ENCODE measurements at places on chromosomes 5 and 9. TPM values are rescaled to one million over a fixed set of nuclear protein-coding genes. Genes with fewer than 3 reads are reported as not detected.
A peak's percentile ranks its signal among the peaks of the same experiment; 100 is the strongest.

The LHX3 gene
- total RNA-seq, result not detected

- H3K4me3 ChIP-seq, result no peak overlapping the region
- H3K27ac ChIP-seq, result no peak overlapping the region
- DNase-seq, result no peak
Measured at GRCh38 chr9:127384901-127385300, 12.1 kb upstream of the SLC2A8 start.

DNA sequence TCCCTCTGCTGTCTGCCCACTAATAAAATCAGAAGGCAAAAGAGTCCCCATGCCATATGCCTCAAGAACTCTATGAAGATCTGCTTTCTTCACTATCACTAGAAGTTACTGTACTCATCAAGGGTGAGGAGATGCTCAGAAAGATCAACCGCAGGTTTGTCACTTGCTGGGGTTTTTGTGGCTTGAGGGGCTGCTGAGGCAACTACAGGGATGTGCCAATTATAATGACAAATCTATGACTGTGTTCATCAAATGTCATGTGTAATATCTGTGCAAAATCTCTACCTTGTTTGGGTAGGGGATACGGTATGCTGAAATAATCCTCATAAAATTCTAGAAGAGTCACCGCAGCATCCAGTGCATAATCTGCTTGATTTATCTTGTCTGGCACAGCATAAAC, 13.0 kb downstream of the ERAP1 start:
- no peak for DNase-seq
- H3K4me3 ChIP-seq, result no peak overlapping the region
- H3K36me3 ChIP-seq, result peaks cover 93% of the 10 kb centered on the region
- H3K27me3 ChIP-seq, result no peaks in the 10 kb centered on the region
- no peak overlapping the region for H3K27ac ChIP-seq

- H3K4me3 ChIP-seq, result no peak overlapping the region
- H3K27ac ChIP-seq, result no peak overlapping the region
- DNase-seq, result no peak
- H3K27me3 ChIP-seq, result no peaks in the 10 kb centered on the region
- no peaks in the 10 kb centered on the region for H3K36me3 ChIP-seq
Measured at GRCh38 chr5:93279296-93279963, 301.6 kb downstream of the NR2F1-AS1 start.

DNA sequence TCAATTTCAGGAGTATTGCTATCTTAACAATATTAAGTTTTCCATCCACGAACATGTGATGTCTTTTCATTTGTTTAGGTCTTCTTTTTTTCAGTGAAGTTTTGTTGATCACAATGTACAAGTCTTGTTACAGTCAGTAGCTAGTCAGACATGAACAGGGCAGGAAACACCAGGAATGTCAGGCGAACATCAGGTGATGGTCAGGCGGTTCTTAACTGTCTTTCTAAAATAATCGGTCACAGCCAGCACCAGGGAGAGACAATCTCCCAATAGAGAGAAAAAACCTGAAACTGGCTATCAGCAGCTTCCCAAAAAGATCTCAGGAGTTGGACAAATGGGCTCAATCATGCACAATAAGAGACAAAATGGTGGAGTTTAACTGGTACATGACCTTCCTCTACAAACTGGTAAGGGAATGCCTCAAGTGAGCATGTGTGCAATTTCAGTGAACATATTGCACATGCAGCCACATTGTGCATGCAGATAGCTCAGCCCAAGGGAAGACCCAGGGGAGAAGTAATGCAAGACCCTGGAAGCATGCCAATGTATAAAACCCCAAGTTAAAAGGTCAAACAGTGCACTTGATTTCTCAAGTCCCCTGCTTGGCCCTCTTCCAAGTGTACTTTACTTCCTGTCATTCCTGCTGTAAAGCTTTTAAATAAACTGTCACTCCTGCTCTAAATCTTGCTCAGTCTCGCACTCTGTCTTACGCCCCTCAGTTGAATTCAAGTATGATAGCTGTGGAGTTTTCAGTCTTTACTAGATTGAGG, 176.1 kb upstream of the RASEF start:
- no peaks in the 10 kb centered on the region for H3K36me3 ChIP-seq
- H3K4me3 ChIP-seq, result no peak overlapping the region
- no peak overlapping the region for H3K27ac ChIP-seq
- peak; percentile 57 for DNase-seq
- H3K27me3 ChIP-seq, result no peaks in the 10 kb centered on the region

DNA sequence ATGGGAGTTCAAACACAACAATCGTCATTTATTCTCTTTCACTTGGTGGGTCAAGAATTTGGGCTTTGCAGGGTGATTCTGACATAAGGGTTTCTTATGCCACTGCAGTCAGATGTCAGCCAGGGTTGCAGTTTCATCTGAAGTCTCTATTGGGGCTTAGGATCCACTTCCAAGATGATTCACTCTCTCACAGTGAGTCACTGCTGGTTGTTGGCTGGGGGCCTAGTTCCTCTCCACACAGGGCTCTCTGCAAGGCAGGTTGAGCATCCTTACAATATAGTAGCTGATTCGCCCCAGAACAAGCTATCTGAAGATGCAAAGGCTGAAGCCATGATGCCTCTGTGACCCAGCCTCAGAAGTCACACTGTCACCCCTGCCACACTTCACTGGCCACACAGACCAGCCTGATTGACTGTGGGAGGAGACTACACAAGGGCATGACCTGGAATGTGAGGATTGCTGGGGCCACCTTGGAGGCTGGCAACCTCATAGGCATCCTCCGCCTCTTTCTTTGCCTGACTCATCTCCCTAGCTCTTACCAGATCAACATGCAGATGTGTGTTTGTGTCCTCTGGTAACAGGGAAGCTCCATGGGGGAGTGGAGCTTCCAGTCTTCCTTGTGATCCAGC, 4.5 kb upstream of the CARD19 start:
- H3K4me1 ChIP-seq, result peaks cover 26% of the 10 kb centered on the region
- no peak overlapping the region for H3K4me3 ChIP-seq
- no peak overlapping the region for H3K27ac ChIP-seq
- no peaks in the 10 kb centered on the region for H3K36me3 ChIP-seq
- no peaks in the 10 kb centered on the region for H3K27me3 ChIP-seq
- DNase-seq, result no peak

DNA sequence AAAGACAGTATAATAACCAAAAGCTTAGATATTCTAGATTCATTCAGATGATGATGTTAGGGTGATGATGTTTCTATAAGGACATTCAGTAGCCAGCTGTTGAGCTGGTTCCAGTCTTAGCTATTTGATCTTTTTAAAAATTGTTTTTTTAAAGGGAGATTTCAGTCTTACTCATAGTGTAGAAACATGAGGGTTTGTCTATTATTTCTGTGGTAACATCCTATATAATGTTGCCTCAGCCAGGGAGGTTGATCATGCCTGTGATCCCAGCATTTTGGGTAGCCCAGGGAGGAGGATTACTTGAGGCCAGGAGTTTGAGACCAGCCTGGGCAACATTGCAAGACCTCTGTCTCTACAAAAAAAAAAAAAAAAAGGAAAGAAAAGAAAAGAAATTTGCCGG, 167.8 kb downstream of the DOCK2 start:
- no peak for DNase-seq
- H3K4me3 ChIP-seq, result no peak overlapping the region
- no peaks in the 10 kb centered on the region for H3K36me3 ChIP-seq
- H3K27ac ChIP-seq, result no peak overlapping the region
- H3K27me3 ChIP-seq, result no peaks in the 10 kb centered on the region

- H3K27ac ChIP-seq, result no peak overlapping the region
- H3K27me3 ChIP-seq, result no peaks in the 10 kb centered on the region
- H3K4me1 ChIP-seq, result no peaks in the 10 kb centered on the region
- DNase-seq, result no peak
Measured at GRCh38 chr5:168646335-168646734, 67.2 kb upstream of the PANK3 start.

The FAM200C gene
- total RNA-seq, result 4.2 TPM

DNA sequence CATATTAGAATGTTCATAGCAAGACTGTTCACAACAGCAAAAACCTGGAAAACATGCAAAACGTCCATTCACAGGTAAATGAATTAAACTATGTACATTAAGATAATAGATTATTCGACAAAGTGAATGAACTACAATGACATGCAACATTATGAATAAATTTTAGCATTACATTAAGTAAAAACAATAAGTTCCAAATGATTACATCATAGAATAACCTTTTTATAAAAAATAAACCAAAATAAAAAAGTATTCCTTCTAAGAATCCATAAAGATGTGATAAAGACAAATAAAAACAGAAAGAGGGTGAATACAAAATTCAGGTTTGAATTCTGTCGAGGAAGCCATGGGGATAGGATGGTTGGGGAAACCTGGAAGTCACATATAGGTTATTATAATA, 57.3 kb downstream of the STRBP start:
- no peak for DNase-seq
- H3K36me3 ChIP-seq, result no peaks in the 10 kb centered on the region
- no peak overlapping the region for H3K27ac ChIP-seq

The GRM6 gene
- not detected for total RNA-seq

The POU5F2 gene
- 2.9 TPM for total RNA-seq

DNA sequence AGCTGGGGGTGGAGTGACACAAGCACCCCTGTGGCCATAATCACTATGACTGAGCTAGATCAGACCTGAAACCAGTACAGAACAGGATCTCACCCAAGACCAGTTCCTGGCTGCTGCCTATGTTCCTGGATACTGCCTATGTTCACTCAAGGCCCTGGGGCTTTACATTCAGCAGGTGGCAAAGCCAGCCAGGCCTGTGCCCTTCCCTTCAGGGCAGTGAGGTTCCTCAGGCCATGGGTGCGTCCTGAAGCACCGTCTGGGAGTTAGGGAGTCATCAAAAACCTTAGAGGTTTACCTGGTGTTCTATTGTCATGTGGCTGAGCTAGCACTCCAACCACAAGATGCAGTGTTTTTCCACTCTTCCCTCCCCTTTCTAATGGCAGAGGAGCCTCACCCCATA, 419.8 kb downstream of the TMEM232 start:
- no peaks in the 10 kb centered on the region for H3K27me3 ChIP-seq
- no peaks in the 10 kb centered on the region for H3K36me3 ChIP-seq
- H3K4me1 ChIP-seq, result no peaks in the 10 kb centered on the region

DNA sequence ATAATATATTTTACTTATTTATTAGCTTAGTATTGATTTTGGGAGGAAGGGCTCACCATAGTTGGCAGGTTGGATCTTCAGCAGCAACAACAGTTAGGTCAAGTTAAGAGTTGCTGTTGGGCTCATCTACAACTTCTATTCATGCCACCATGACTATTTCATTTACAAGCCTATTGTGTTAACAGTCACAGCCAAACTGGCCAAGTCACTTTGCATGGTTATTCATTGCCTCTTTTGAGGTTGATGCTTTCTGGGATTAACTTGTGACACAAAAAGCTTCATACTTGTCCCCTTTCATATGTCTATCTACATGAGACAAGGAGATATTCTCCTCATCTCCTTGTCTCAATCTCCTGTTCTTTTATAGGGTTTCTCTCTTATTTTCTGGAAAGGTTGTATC, 98.3 kb downstream of the WDR70 start:
- DNase-seq, result no peak
- H3K4me1 ChIP-seq, result no peaks in the 10 kb centered on the region
- no peak overlapping the region for H3K4me3 ChIP-seq
- H3K27me3 ChIP-seq, result no peaks in the 10 kb centered on the region

- H3K27ac ChIP-seq, result no peak overlapping the region
- peaks cover 5% of the 10 kb centered on the region for H3K4me1 ChIP-seq
- H3K36me3 ChIP-seq, result no peaks in the 10 kb centered on the region
- H3K27me3 ChIP-seq, result no peaks in the 10 kb centered on the region
- no peak for DNase-seq
- no peak overlapping the region for H3K4me3 ChIP-seq
Measured at GRCh38 chr5:147763791-147764525, 18.6 kb downstream of the JAKMIP2 start.

The PPP2R2B gene
- total RNA-seq, result 1.1 TPM

The MARCHF11 gene
- total RNA-seq, result not detected

DNA sequence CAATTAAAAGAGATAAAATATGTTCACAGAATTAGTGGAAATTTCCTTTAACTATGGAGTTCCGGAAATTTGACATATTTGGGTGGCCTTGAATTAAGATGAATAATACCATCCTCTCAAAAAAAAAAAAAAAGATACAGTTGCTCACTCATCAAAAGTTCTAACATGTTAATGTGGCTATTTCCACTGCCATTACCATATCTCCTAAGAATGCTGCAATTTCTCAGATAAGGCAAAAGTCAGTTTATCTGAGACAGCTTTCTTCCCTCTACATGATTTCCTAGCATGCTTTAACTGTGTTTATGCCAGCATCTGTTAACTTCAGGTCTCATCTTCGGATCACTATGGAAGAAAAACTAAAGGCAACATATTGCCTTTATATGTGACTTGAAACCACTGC, 2.6 kb downstream of the FASTKD3 start:
- H3K36me3 ChIP-seq, result peaks cover 16% of the 10 kb centered on the region
- no peak overlapping the region for H3K4me3 ChIP-seq
- no peaks in the 10 kb centered on the region for H3K27me3 ChIP-seq

GRCh38 chr5:81994679-81995078, 22.9 kb downstream of the ATG10 start:
- no peaks in the 10 kb centered on the region for H3K36me3 ChIP-seq
- H3K4me3 ChIP-seq, result no peak overlapping the region

- peaks cover 8% of the 10 kb centered on the region for H3K4me1 ChIP-seq
- no peak overlapping the region for H3K4me3 ChIP-seq
- H3K27me3 ChIP-seq, result no peaks in the 10 kb centered on the region
- H3K36me3 ChIP-seq, result no peaks in the 10 kb centered on the region
- DNase-seq, result no peak
Measured at GRCh38 chr5:136108180-136108611, 24.4 kb upstream of the SMAD5 start.

- H3K36me3 ChIP-seq, result no peaks in the 10 kb centered on the region
- H3K27ac ChIP-seq, result no peak overlapping the region
- no peak for DNase-seq
- H3K4me1 ChIP-seq, result no peaks in the 10 kb centered on the region
- no peaks in the 10 kb centered on the region for H3K27me3 ChIP-seq
Measured at GRCh38 chr5:127746756-127747155, 43.6 kb downstream of the CCDC192 start.

- H3K27me3 ChIP-seq, result no peaks in the 10 kb centered on the region
- H3K27ac ChIP-seq, result no peak overlapping the region
- H3K4me1 ChIP-seq, result no peaks in the 10 kb centered on the region
- H3K4me3 ChIP-seq, result no peak overlapping the region
Measured at GRCh38 chr9:76510041-76510440, 51.1 kb downstream of the GCNT1 start.

DNA sequence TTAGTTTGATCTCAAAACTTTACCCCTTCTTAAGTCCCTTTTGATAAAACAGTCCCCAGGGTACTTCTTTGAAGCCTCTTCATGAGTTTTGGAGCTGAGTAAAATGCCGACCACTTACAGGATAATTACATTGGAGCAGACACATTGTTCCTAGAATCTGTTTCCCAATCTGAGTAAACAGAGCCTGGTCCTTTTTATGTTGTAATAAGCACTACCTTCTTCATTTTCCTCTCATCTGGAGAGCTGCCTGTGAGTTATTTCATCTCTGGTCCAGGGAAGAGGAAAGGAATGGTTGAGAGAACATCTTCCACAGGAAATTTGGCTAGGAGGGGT, 26.3 kb upstream of the GALNT10 start:
- no peak overlapping the region for H3K4me3 ChIP-seq
- no peaks in the 10 kb centered on the region for H3K4me1 ChIP-seq
- DNase-seq, result no peak
- no peaks in the 10 kb centered on the region for H3K36me3 ChIP-seq
- H3K27me3 ChIP-seq, result no peaks in the 10 kb centered on the region

- H3K27ac ChIP-seq, result no peak overlapping the region
- peaks cover 6% of the 10 kb centered on the region for H3K4me1 ChIP-seq
- no peak overlapping the region for H3K4me3 ChIP-seq
- DNase-seq, result no peak
- no peaks in the 10 kb centered on the region for H3K36me3 ChIP-seq
Measured at GRCh38 chr5:126872561-126873354, 95.8 kb downstream of the LMNB1 start.

The SPATA31E1 gene
- total RNA-seq, result not detected

The GOLM1 gene
- total RNA-seq, result 16.9 TPM

The SLC6A18 gene
- total RNA-seq, result not detected

All from upper lobe of left lung (tissue), 6 donors.